ENCODE measurements at places on chromosomes 13 and 19. TPM values are rescaled to one million over a fixed set of nuclear protein-coding genes. Genes with fewer than 3 reads are reported as not detected.

The ATP4A gene
- not detected for total RNA-seq

The CEACAM19 gene
- 1.5 TPM for total RNA-seq

The NR1H2 gene
- 67.8 TPM for total RNA-seq

DNA sequence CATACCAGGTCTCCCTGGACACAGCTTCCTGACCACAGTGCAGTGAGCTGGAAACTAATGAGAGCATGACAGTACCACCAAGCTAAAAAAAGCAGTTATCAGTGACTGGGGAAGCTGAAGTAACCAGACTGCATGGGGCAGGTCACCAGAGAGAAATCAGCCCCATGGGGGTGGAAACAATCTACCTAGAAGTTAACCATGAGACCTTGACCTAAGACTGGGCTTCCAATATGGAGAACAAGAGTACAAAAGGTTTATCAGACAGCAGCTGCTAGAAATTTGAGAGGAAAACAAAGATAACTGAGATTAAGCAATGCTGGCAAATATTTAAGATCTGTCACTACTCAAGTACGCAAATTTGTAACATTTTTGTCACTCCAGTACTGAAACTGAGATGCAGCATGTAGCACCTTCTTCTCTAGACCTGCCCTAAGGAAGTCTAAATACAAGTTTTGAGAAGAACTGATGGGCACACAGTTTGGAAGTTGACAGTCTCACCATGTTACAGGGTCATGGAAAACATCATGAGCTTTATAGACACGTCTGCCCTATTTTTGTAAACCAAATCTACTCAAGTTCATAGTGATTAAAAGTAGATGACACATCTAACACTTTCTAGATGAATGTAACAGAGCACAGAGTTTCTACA, 2641.8 kb upstream of the PCDH20 start:
- DNase-seq: no peak

DNA sequence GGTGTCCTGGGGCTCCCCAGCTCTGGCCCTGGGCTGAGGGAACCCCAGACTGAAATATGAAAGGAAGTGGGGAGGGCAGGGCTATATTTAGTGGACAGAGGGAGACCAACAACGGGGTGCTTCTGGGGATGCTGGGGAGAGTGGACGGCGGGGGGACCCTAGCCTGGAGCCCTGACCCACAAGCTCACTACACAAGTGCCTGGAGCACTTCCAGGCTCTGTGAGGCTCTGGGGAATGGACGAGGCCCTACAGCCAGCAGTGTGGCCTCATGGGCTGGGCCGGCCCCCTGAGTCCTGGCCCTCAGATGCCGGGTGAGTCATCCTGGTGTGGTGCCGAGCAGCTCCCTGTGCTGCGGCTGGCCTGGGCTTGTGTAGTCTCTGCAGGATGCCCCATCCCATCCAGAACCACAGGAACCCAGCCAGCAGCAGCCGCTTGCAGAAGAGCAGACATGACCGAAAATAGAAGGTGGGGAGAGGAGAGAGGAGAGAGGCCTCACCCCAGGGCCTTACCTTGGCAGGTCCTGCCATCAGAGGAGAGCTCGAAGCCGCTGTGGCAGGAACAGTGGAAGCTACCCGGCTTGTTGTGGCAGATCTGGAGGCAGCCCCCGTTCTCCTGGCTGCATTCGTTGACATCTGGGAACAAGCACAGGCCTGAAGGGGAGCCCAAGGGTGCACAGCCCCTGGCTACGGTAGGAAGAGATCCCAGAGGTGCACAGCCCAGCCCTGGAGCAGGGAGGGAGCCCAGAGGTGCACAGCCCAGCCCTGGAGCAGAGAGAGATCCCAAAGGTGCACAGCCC, 26.1 kb downstream of the GAS6 start:
- peak; percentile 74 for DNase-seq
